ENCODE measurements at places on chromosomes 11 and 22.
A peak's percentile ranks its signal among the peaks of the same experiment; 100 is the strongest.

GRCh38 chr11:123549926-123550917 is 104.2 kb downstream of the SCN3B start:
- peak; percentile 21 for DNase-seq

DNA sequence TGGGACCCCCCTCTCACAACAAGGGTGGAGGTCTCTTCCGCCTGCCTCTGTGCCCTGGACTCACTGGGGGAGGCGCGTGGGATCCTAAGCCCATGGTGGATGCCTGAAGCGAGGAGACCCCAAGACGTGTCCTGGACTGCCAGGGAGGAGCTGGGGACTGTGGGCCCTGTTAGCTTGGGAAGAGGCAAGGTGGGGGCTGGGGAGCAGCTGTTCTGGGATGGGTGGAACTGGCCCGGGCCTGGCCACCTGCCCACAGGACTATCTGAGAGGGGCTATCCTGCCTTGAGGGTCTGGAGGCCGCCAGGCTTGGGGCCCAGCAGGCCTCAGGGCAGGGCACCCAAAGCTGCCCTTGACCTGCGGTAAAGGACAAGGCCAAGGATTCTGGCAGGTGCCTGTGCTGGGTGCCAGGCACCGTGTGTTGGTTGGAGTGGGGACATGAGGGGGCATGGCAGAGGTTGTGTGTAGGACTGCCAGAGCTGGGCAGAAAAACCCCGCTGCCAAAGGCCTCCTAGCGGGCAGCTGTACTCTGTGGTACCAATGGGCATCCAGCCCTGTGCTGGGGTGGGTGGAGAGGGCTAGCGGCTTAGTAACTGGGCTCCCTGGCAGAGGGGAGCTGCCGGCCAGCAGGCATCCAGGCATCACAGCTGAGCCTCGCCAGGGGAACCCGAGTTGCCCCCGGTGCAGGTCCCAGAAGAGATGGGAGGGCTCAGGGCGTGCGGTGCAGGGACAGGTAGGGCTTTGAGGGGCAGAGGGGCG is 670 bp downstream of the LSP1 start:
- peak; percentile 45 for DNase-seq

GRCh38 chr22:17880020-17880419 is 105.8 kb upstream of the BID start:
- no peak for DNase-seq

DNA sequence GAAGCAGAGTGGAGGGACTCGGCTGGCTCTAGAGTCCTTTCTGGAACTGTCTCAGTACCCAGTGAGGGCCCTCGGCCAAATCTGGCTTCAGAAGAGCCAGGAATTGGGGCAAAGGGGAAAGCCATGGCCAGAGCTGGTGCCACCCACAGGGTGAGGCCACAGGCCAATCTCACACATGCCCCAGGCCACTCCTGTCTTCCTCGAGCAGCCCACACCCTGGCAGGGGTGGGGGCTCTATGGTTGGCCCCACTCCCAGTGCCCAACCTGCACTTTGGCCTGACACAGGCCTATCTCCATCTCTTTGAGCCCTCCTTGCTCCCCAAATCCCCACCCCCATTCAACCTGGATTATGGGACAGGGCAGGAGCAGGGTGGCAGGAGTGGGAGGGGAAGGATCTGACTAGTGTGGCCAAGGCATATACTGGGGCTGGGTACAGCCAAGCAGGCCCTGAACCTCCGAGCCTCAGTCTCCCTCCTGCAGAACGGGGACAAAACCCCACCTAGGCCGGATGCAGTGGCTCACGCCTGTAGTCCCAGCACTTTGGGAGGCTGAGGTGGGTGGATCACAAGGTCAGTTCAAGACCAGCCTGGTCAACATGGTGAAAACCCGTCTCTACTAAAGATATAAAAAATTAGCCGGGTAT is 6.9 kb downstream of the TST start:
- no peak for DNase-seq

GRCh38 chr11:134710861-134711407 is 298.9 kb upstream of the B3GAT1 start:
- DNase-seq, result no peak

DNA sequence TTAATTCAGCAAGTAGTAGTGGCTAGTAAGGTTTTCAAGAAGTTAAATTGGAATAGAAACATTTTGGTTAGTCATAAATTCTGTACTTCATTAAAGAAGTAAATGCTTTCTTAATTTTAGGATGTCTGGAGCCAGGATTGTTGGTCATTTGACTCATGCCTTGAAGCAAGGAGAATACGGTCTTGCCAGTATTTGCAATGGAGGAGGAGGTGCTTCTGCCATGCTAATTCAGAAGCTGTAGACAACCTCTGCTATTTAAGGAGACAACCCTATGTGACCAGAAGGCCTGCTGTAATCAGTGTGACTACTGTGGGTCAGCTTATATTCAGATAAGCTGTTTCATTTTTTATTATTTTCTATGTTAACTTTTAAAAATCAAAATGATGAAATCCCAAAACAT is 25.8 kb downstream of the ACAT1 start:
- no peak for DNase-seq

DNA sequence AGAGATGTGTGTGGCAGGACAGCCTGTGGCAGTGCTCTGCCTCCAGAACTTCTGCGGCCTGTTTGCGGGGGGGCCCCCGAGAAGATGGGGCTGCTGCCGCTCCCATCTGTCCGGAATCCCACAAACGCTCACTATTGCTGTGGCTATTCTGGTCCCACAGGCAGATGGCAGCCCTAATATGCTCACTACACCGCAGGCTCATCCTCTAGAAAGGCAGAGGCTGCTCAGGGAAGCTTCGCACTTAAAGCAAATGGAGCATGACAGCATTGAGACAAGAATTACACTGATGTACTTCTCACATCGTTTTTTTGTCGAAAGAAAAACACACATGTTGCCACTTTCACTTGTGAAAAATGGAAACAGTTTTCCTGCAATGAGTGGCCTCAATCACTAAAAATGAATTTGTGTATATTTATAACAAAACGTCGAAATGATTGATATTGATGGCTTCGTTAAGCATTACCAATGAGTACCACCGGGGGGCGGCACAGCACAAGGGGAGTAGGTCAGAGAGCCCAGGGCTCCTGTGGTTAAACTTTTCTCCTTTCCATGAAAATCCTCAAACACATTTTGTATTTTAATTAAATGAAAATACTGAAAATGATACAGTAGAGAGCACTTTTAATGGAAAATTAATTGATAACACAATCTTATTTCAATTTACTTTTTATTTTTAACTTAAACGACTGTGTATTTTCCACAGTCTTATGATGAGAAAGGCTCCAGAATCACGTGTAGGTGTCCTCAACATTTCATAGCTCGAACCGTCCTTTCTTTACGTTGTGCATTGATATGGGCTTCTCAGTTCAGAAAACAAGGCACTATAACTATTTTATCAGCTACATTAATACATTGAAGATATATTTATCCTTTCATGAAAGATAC is 69.1 kb downstream of the CTTN start:
- DNase-seq, result peak; percentile 66

- DNase-seq, result peak; percentile 71
These were observed 71.9 kb upstream of the GRAMD1B start for GRCh38 chr11:123357990-123358827.

GRCh38 chr11:1445741-1446445 is 40.7 kb downstream of the MOB2 start:
- no peak for DNase-seq

GRCh38 chr11:127274328-127274676 is 273.7 kb upstream of the KIRREL3 start:
- DNase-seq, result no peak
